ENCODE measurements at places on chromosomes 16 and 17.

DNA sequence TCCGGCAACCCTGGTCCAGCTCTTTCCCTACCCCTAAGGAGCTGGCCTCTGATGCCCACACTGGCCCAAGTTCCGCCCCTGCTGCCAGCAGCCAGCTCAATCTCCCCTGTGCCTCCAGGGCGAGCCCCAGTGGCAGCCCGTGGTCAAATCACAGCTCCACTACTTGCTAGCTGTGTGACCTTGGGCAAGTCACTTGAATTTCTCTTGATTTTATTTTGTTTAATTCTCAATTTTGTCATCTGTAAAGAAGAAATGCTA lies 10.3 kb downstream of the CASKIN2 start:
- no peak for DNase-seq

- DNase-seq, result no peak
These were observed 27.9 kb downstream of the MBTPS1 start for GRCh38 chr16:84088695-84089395.

GRCh38 chr16:27324851-27325301 lies 11.1 kb downstream of the IL4R start:
- no peak for DNase-seq

- DNase-seq, result no peak
These were observed 224 bp upstream of the NHERF1 start for GRCh38 chr17:74748279-74748528.

GRCh38 chr17:34650051-34650750 lies 70.8 kb downstream of the TMEM132E start:
- no peak for DNase-seq

DNA sequence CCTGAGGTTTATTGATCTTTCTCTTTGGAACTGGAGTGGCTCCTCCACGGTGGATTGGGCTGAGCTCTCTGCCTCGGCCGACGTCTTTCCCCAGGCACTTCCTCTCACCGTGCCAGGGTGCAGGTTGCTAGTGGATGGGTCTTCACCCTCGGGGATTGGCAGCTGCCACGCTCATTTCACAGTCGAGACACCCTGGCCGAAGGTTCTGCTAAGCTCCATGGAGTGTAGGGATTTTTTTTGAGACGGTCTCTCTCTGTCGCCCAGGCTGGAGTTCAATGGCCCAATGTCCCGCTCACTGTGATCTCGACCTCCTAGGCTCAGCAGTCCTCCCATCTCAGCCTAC lies 280.8 kb downstream of the SEC14L1 start:
- DNase-seq, result no peak

DNA sequence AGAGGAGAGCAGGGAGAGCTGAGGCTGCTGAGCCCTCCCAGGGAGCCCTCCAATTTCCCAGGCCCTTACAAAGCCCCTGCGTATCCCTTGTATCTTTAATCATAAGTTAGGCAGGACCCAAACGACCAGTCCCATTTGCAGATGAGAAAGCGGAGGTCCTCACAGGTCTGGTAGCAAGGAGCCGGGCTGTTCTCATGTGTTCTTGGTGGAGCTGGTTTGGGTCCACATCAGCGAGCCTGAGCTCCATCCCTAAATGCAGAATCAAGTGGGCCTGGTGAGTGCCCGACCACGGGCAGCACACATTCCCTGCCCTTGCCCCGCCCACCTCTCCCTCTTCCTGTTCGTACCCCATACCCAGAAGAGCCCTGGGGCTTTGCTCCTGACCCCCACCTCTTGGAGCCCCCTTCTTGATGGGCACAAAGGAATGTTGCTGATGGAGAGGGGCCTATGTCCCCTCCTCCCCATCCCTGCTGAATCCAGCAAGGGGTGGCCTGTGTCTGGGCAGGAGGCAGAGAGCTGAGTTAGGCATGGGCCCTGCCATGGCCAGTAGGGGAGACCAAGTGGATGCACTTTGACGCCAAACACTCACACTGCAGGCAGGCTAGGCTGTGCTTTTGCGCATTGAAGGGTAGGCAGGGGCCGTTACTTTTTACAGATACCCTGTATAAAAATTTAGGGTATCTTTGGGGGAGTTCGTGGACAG lies 18.3 kb upstream of the ADCY7 start:
- no peak for DNase-seq

GRCh38 chr17:81556175-81556691 lies 4.1 kb upstream of the FAAP100 start:
- DNase-seq, result no peak
